ENCODE measurements at places on chromosomes 2 and 18. TPM values are rescaled to one million over a fixed set of nuclear protein-coding genes. Genes with fewer than 3 reads are reported as not detected.

The CCDC178 gene
- not detected for total RNA-seq

The UGT1A4 gene
- not detected for total RNA-seq

The CRYBA2 gene
- not detected for total RNA-seq

The KCNIP3 gene
- 1.0 TPM for total RNA-seq

The ELP2 gene
- 56.8 TPM for total RNA-seq

The AQP12B gene
- not detected for total RNA-seq

The TM4SF20 gene
- total RNA-seq: not detected

The SPIRE1 gene
- 66.4 TPM for total RNA-seq

The VWA3B gene
- 5.2 TPM for total RNA-seq

The PAX8 gene
- 2.1 TPM for total RNA-seq

The IWS1 gene
- total RNA-seq: 71.7 TPM

The DUSP19 gene
- total RNA-seq: 1.6 TPM

The ASTL gene
- not detected for total RNA-seq

DNA sequence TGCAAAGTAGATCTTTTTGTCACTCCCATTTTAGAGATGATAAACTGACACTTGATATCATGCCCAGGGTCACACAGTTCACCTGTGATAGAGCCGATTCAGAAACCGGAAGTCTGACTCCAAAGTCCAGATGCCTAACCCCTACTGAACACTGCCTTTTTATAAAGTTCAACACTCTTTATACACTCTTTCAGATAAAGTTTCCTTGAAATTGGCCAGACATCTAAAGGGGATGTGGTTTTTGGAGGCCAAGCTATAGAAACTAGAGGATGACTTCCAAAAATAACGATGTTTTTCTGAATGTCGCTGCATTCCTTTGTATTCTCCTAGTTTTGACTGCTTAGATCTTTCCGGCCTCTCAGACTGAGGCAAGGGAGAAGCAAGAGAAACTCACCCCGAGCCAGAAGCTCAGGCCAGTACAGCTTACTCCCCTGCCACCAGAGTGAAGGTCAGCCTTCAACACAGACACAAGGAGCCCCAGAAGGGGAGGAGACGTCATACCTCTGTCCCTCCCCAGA lies 61.8 kb downstream of the NRP2 start:
- DNase-seq: no peak
- peaks cover 66% of the 10 kb centered on the region for H3K36me3 ChIP-seq
- H3K4me3 ChIP-seq: no peak overlapping the region
- H3K27ac ChIP-seq: no peak overlapping the region

GRCh38 chr2:239194731-239195317 lies 206.0 kb downstream of the HDAC4 start:
- H3K4me1 ChIP-seq: peaks cover 5% of the 10 kb centered on the region
- H3K27ac ChIP-seq: no peak overlapping the region
- no peaks in the 10 kb centered on the region for H3K36me3 ChIP-seq
- H3K4me3 ChIP-seq: no peak overlapping the region
- H3K27me3 ChIP-seq: no peaks in the 10 kb centered on the region

DNA sequence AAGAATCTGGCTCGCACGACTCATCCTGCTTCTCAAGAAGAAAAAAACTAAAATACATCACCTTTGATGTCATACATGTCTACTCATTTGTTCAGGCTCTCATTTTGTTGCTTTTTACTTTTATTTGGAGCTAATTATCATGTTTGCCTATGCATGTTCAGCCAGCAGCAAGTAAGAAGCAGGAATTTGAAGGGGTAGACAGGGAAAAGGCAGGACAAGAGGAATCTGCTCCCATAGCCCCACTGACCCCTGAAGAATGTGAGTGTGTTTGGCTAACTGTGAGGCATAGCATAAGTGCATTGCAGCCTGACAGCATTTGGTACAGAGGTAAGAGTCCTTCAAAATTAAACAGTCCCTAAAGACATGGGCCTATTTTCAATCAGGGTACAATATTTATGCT lies 72.7 kb downstream of the NYAP2 start:
- no peaks in the 10 kb centered on the region for H3K27me3 ChIP-seq
- H3K4me3 ChIP-seq: no peak overlapping the region
- H3K36me3 ChIP-seq: no peaks in the 10 kb centered on the region
- H3K4me1 ChIP-seq: no peaks in the 10 kb centered on the region
- no peak for DNase-seq

GRCh38 chr2:226478109-226478809 lies 321.4 kb downstream of the IRS1 start:
- no peaks in the 10 kb centered on the region for H3K27me3 ChIP-seq
- no peak for DNase-seq
- no peak overlapping the region for H3K4me3 ChIP-seq
- H3K36me3 ChIP-seq: no peaks in the 10 kb centered on the region

- no peaks in the 10 kb centered on the region for H3K36me3 ChIP-seq
- no peak overlapping the region for H3K4me3 ChIP-seq
- no peak for DNase-seq
- no peak overlapping the region for H3K27ac ChIP-seq
- no peaks in the 10 kb centered on the region for H3K4me1 ChIP-seq
These were observed 472.6 kb upstream of the NETO1 start for GRCh38 chr18:73340135-73340977.

GRCh38 chr2:132420816-132421805 lies 4.5 kb downstream of the GPR39 start:
- no peaks in the 10 kb centered on the region for H3K36me3 ChIP-seq
- DNase-seq: no peak
- H3K27me3 ChIP-seq: no peaks in the 10 kb centered on the region
- peaks cover 2% of the 10 kb centered on the region for H3K4me1 ChIP-seq
- H3K4me3 ChIP-seq: no peak overlapping the region
- H3K27ac ChIP-seq: no peak overlapping the region

- H3K27me3 ChIP-seq: no peaks in the 10 kb centered on the region
- H3K4me3 ChIP-seq: no peak overlapping the region
- no peak for DNase-seq
- peaks cover 5% of the 10 kb centered on the region for H3K4me1 ChIP-seq
These were observed 49.6 kb downstream of the CPO start for GRCh38 chr2:206988884-206989283.

DNA sequence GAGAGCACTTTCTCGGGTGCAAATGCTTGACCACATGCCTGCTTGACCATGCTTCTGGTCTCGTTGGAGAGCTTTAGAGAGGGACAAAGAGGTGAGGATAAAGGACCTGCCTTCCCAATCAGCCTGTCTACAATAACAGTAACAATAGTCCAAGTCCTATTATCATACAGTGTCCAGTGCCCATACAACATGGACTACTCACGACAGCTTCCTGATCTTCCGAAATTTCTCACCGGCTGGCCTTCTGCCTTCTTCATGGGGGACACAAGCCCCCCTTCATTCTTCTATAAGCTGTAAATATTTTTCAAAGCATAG lies 329.0 kb downstream of the PAX3 start:
- DNase-seq: no peak
- H3K4me1 ChIP-seq: no peaks in the 10 kb centered on the region
- no peak overlapping the region for H3K4me3 ChIP-seq
- no peak overlapping the region for H3K27ac ChIP-seq
- no peaks in the 10 kb centered on the region for H3K27me3 ChIP-seq

GRCh38 chr2:120669121-120669952 lies 66.3 kb upstream of the GLI2 start:
- no peak overlapping the region for H3K27ac ChIP-seq
- no peak overlapping the region for H3K4me3 ChIP-seq

GRCh38 chr2:61549546-61549945 lies 11.4 kb upstream of the XPO1 start:
- no peaks in the 10 kb centered on the region for H3K27me3 ChIP-seq
- no peaks in the 10 kb centered on the region for H3K4me1 ChIP-seq
- H3K4me3 ChIP-seq: no peak overlapping the region
- H3K36me3 ChIP-seq: no peaks in the 10 kb centered on the region
- no peak for DNase-seq

DNA sequence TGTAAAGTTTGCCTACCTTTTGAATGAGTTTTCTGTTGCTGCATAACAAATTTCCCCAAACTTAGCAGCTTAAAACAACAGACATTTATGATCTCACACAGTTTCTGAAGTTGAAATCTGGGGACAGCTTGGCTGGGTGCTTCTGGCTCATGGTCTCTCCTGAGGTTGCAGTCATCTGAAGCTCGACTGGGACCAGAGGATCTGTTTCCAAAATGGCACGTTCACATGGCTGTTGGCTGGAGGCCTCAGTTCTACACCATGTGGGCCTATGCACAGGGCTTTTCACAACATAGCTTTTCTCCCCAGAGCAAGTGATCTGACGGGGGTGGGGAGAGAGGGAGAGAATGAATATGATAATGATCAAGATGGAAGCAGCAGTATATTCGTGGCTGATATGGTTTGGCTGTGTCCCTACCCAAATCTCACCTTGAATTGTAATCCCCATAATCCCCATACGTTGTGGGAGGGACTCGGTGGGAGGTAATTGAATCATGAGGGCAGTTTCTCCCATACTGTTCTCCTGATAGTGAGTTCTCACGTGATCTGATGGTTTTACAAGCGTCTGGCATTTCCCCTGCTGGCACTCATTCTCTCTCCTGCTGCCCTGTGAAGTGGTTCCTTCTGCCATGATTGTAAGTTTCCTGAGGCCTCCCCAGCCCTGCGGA lies 3.5 kb downstream of the RALB start:
- H3K27ac ChIP-seq: no peak overlapping the region
- peaks cover 53% of the 10 kb centered on the region for H3K4me1 ChIP-seq
- no peak overlapping the region for H3K4me3 ChIP-seq
- no peaks in the 10 kb centered on the region for H3K36me3 ChIP-seq
- H3K27me3 ChIP-seq: no peaks in the 10 kb centered on the region

GRCh38 chr2:106562268-106563186 lies 75.4 kb downstream of the CD8B2 start:
- H3K4me3 ChIP-seq: no peak overlapping the region
- H3K4me1 ChIP-seq: no peaks in the 10 kb centered on the region
- H3K27ac ChIP-seq: no peak overlapping the region
- H3K27me3 ChIP-seq: no peaks in the 10 kb centered on the region
- H3K36me3 ChIP-seq: no peaks in the 10 kb centered on the region

DNA sequence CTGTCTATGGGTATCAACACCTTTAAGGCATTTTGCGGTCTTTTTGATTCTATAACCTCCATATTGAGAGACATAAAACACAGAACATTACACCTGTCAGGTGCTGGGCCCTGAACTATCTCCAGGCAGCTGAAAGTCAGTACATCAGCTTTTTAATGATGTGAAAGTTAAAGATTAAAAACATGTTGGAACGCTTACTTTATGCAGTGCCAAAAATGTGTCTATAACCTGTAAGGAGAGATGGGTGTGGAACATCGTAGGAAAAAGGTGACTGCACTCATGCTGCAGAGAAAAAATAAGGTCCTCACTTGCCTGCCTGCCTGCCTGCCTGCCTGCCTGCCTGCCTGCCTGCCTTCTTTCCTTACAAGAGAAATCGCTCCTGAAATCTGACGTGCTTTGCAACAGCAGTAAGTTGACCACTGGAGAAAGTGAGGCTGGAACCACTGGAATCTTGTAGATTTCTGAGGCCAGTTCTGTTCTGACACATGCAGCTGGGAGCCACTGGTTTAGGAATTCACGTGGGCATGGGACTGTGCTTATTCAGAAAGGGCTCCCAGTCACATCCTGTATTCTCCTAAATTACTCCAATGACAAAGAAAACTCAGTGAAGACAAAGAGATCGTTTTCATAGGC lies 34.1 kb downstream of the BCL11A start:
- H3K27me3 ChIP-seq: no peaks in the 10 kb centered on the region
- H3K4me1 ChIP-seq: no peaks in the 10 kb centered on the region
- no peak overlapping the region for H3K27ac ChIP-seq

DNA sequence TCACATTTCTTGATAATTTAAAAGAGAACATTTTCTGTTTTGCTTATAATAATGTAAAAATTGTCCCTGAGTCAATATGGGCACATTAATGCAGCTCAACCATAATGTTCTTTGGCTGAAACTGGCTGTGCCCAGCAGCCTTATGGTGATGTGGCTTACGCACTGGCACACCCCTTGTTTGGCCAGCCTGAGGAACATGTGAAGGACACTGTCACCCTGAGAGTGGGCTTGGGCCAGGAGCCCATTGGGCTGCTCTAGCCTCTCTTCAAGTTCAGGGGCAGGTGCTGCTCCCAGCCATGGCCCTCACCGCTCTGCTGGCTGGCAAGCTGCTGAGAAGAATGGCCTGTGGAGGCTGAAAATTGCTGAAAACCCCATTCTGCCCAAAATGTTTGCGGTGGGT lies 37.5 kb downstream of the MRPL33 start:
- no peak for DNase-seq
- H3K27ac ChIP-seq: no peak overlapping the region
- no peaks in the 10 kb centered on the region for H3K36me3 ChIP-seq
- no peak overlapping the region for H3K4me3 ChIP-seq
- H3K27me3 ChIP-seq: no peaks in the 10 kb centered on the region
- peaks cover 6% of the 10 kb centered on the region for H3K4me1 ChIP-seq

GRCh38 chr2:130985206-130985780 lies 108.0 kb downstream of the FAM168B start:
- H3K36me3 ChIP-seq: no peaks in the 10 kb centered on the region
- no peak for DNase-seq
- H3K27me3 ChIP-seq: no peaks in the 10 kb centered on the region
- H3K27ac ChIP-seq: no peak overlapping the region

DNA sequence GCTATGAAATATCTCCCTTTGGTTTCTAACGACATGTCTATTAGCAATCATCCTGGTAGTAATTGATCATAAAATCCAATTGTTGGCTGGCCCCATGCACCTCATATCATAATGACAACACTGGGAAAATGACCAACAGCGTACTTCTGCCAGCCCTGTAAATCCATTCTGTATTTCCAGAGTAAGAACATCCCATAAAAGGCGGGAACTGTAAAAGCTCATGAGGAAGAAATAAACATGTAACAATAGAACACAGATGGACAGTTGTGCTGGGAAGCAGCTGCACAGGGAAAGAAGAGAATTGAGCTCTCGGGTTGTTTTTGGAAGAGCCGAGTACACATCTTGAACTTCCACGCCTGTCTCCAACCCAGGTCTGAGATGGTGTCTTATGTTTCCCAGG lies 218.7 kb downstream of the CMPK2 start:
- no peaks in the 10 kb centered on the region for H3K4me1 ChIP-seq
- H3K4me3 ChIP-seq: no peak overlapping the region
- no peaks in the 10 kb centered on the region for H3K27me3 ChIP-seq
- no peaks in the 10 kb centered on the region for H3K36me3 ChIP-seq
- no peak for DNase-seq

DNA sequence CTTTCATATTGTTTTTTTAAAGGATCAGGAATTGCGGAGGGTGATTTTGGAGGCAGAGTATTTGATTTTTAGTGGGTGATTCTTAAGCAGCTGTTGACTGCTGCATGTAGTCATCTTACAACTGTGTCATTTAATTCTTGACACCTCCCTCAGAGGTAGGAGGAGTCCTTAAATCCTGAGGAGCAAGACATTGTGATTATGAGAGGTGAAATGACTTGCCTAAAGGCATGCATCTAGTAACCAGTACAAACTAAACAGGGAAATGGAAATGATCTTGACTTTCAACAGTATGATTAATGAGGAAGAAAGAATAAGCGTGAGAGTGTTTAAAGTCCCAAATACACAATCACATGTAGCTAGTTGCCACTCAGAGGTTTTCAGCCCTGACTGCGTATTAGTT lies 440.7 kb downstream of the THSD7B start:
- H3K36me3 ChIP-seq: no peaks in the 10 kb centered on the region
- DNase-seq: no peak
- H3K4me3 ChIP-seq: no peak overlapping the region
- H3K27ac ChIP-seq: no peak overlapping the region
- no peaks in the 10 kb centered on the region for H3K27me3 ChIP-seq
